ENCODE measurements at places on chromosomes 5 and 9.

GRCh38 chr5:41154491-41154890 is 58.8 kb downstream of the C6 start:
- DNase-seq: no peak

GRCh38 chr9:10396615-10397014 is 216.2 kb downstream of the PTPRD start:
- no peak for DNase-seq

DNA sequence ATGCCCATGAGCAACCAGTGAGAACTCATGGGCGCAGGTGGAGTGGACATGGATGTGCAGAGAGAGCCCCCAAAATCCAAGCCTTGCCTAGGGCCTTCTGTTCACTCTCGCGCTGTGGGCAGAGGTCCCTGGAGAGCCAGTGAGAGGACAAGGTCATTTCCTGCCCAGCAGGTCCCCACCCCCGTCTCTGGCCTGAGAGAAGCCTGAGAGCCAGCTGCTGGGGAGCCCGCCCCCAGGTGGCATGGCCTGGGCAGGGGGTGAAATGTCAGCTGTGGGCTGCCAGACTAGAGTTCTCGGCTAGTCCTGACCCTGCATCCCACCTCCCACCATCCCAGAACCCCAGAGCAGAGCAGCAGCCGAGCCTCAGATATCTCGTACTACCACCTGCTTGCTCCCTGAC is 85.3 kb downstream of the BARX1 start:
- DNase-seq: no peak

DNA sequence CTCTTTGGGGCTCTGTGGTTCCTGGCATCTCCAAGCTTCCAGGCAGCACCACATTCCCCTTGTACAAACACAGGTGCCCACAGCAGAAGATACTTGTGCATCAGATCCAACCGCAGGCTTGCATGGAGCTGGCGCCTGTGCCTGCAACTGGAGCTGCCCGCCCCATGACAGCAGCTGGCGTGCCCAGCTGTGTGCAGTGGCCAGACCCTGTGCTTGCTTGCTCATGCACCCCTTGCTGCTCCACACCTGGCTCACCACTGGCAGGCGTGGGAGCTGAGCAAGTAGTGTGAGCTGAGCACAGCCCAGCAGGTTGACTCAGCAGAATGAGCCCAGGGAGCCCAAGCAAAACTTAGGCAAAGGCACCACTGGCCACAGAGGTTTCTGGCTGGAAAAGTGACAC is 84.4 kb upstream of the STARD4 start:
- DNase-seq: no peak

DNA sequence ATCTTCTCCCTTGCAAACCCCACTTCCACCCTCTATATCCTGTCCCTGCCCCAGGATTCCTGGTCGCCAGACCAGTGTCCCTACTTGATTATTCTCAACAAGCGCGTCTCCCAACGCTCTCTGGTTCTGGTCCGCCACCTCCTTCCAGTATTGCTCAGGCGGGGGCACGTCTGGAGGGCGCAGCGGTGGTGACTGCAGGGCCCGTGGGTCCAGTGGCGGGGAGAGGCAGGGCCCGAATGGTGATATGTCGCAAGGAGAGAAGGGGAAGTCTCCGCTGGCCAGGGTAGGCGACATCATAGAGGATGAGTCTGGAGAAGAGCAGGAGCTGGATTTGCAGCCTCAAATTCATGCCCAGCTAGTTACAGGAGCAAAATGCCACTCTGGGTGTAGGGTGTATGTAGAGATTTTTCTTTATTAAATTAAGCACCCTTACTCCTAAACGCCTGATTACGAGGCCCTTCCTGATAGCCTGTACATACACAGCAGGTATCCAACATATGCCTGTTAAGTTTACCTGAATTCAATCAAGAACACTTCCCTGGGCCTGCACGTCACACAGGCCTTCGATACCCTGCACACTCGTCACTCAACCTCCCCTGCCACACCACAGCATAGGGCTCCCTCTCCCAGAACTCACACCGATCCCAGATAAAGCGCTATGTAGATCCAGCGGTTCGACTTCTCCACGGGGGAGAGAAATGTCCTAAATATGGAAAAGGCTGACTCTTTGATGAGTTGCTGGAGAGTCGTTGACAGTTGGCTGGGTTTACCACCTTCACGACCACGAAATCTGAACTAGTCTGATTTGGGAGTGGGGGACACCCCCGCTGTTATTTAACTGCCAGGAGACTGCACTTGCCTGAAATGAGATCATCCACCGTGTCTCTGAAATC is 4.8 kb downstream of the MCIDAS start:
- no peak for DNase-seq

- DNase-seq: no peak
Measured at GRCh38 chr9:127201071-127201541, 63.5 kb upstream of the GARNL3 start.

DNA sequence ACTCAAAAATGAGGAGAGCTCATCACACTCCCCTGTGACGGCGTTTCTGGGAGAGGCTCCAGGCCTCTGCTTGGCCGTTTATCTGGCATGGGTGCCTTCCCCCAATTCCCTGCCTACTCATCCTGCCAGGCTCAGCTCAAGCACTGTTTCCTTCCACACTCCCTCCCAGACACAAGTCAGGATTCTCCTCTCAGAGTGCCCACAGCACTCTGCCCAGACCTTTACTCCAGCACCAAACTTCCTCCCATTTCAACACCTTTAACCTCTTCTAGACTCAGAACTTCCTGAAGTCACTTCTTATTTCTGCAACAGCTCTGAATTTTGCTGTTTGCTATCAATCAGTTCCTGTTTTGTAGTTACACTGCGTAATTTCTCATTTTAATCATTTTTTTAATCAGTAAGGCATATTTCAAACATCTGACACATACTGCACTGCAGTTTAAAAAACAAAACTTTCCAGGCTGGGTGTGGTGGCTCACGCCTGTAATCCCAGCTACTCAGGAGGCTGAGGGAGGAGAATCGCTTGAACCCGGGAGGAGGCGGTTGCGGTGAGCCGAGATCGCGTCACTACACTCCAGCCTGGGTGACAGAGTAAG is 16.0 kb downstream of the TRMO start:
- DNase-seq: no peak

DNA sequence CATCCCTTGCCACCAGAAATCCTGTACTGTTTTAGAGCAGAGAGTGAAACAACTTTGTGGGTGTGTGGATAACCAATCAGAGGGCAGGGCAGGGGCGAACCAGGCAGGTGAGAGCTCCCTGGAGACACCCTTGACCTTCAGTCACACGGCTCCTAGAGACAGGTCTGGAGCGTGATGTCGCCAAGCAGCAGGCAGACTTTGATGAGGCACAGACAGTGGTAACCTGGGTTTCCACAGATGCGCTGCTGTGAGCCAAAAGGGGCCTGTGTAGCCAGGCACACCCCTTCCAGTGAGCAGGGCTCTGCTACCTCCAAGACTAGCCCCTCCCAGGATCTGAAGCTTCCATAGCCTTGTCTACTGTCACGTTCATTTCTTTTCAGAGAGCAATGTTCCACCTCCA is 317.8 kb upstream of the ADCY2 start:
- DNase-seq: no peak

- DNase-seq: no peak
Measured at GRCh38 chr5:75021219-75021618, 31.1 kb downstream of the GCNT4 start.

DNA sequence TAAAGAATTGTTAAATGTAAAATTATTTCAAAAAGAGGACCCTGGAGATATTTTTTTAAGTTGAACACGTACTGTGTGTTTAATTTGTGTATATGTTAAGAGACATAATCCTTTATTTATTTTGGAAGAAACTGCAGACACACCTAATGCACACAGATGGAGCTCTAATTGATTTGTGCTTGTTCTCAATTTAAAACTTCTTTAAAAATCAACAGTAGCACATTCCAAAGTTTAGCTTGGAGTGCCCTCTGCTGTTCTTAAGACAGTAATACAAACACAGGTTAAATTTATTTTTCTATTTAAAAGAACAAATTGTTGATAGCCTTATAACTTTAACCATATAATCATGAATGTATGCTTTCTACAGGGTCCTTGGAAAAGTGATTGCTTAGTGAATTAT is 277.6 kb upstream of the ADAMTS16 start:
- no peak for DNase-seq

GRCh38 chr9:87237336-87237735 is 260.3 kb upstream of the DAPK1 start:
- no peak for DNase-seq
